ENCODE measurements at places on chromosomes 3 and 15.

DNA sequence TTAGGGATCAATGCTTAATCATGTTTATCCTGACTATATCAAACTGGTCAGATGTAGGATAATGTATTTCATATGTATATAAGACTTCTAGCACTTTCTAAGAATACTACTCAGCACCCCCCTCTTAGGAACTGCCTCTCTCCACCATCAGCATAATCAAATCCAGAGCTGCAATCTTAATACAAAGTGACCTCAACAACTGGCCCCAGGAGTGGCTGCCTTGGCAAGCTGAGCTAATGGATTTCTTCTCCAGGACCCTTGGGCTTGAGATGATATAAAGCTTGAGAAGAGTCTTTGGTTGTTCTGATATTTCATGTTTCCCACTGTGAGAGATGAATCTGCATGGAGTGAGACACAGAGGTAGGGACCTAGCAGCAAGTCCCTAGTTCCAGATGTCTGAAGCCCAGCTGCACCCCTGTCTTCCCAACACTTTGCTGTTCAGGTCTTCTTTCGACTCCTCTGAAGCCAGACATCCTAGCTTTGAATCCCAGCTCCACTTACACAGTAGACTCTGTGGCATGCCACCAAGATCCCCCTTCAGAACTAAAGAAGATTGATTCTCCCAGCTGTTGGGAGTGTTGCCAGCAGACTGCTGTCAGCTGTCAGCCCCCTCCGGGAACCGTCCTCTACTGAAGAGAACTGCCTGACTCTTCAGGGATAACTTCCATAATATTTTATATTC is 309.3 kb upstream of the UBE2E2 start:
- DNase-seq: no peak

GRCh38 chr3:38634111-38634510 is 15.4 kb downstream of the SCN5A start:
- peak; percentile 47 for DNase-seq

GRCh38 chr15:63446255-63446654 is 58.1 kb upstream of the USP3 start:
- no peak for DNase-seq

GRCh38 chr3:67557848-67558355 is 96.5 kb downstream of the SUCLG2 start:
- DNase-seq: no peak

GRCh38 chr3:14236902-14237301 is 58.3 kb downstream of the LSM3 start:
- no peak for DNase-seq

DNA sequence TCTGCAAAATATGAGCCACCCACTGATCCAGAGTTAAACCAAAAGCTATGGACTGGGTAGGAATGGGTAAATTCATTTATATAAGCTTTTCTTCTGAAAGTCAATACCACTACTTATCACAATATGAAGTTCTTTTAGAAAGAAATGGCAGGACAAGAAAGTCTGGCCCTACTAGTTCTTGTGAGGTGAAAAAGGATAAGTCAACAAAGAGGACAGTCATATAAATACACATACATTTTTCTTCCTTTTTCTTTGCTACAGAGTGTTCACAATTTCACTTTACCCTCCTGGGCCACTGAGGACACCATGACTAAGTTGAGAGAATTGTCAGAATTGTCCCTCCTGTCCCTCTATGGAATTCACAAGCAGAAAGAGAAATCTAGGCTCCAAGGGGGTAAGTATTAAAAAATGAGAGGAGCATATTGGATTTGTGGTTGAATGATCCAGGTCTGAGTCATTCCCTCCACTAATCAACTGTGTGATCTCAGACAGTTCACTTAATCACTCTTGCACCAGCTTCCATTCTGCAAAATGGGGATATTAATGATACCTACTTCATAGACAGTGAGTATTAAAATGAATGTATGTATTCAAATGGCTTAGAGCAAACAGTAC is 27.6 kb downstream of the ACP3 start:
- no peak for DNase-seq

- DNase-seq: no peak
These were observed 49.4 kb upstream of the CCDC174 start for GRCh38 chr3:14602006-14602803.

DNA sequence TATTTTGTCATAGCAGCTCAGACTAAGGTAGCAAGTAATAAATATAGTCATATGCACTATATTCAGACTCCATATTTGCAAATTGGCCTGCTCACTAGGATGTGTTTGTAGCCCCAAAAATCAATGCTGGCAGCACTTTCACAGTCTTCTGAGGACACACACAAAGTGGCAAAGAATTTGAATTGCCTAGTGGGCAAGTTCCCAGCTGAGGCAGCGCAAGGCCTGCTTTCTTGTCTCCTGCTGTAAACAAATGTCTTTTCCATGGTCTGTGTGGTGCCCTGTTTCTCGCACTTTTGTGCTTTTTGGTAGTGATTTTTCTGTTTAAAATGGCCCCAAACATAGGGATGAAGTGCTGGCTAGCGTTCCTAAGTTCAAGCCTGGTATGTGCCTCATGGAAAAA is 416.0 kb downstream of the OCA2 start:
- no peak for DNase-seq

GRCh38 chr15:44490622-44491021 is 46.3 kb upstream of the EIF3J start:
- DNase-seq: no peak
